ENCODE measurements at places on chromosomes 13 and 19.
A peak's percentile ranks its signal among the peaks of the same experiment; 100 is the strongest.

DNA sequence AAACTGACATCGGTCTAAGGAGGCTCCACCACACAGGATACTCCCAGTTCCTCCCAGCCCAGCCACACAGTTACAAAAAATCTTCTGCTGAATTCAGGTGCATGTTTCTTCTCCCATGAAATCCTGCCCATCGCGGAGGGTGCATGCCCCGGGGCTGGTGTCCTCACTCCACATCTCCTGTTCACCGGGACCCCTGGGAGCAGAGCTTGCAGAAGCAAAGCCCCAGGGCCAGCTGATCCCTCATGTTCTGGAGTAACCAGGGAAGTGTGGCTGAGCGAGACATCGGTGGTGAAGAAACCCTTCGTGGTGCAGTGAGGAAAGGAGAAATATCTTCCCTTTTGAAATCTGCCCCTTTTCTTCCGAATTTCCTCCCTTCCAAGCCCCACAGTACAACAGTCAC is 904 bp upstream of the SIGLEC9 start:
- no peak for DNase-seq

DNA sequence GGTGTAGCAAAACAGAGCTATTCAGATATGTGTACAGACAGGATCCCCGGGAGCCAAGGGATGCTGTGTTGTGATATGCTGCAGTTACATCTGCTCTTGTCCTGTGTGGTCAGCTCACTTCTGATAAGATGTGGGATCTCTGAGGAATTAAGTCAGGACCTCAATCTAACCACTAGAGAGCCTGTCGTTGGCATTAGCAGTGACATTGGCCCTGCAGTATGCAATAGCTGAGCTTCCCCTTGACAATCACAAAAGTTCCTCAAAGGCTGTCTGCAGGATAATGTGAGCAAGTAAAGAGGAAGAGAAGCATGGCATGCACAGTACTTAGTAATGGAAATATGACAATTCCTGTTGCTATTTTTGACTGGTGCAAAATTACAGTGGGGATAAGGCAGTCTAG is 203.4 kb upstream of the MIR17HG start:
- DNase-seq: no peak

DNA sequence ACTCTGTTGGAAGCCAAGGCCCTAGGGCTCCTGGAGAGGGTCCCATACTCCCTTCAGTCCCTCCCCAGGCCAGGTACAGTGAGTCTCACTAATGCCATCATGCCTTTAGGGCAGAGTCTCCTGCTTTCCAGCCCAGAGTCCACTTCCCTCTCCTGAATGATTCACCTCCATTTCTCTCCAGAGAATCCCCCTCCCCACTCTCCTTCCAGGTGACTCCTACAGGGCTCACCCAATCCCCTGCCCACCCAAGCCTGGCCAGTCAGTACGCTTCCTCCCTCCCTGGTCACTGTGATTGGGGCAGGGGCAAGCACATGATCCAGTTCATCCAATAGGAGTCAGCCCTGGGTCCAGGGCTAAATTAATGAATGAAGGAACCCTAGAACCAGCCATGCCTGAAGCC is 35.0 kb upstream of the PNMA8B start:
- no peak for DNase-seq

DNA sequence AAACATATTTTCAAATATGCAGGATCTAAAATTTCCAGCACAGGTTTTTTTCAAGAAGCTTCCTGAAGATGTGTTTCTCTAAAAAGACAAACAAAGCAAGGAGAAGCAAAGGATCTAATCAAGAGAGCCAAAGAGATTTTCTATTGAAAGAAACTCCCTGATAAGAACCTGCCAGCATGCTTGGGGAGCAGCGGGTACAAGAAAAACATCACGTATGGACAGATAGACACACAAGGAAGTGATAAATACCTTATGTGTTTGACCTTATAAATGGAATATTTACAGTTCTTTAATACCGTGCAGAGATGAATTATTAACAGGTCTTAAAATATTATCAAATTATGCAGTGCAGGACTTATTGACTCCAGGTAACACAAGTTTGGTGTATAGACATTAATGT is 562.1 kb downstream of the DACH1 start:
- no peak for DNase-seq

DNA sequence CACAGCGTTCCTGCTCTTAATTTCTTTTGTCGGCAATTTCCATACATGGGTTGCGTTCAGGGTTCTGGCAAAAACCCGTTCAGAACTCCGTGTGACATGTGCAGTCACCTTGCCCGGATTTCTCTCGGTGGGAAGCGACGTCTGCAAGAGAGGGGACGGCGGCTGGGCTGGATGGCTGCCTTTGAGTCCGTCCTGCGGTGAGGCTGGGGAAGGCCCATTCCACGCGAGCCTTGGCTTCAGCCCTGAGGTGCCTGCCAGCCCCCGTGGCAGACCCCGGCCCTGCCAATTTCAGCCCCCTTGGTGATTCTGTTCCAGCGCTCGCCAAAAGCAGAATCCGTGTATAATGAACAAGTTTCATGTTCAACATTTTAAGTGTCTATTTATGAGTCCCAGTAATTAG is 72.6 kb upstream of the TSHZ3 start:
- no peak for DNase-seq

GRCh38 chr19:1110809-1111640 is 7.2 kb downstream of the GPX4 start:
- no peak for DNase-seq

DNA sequence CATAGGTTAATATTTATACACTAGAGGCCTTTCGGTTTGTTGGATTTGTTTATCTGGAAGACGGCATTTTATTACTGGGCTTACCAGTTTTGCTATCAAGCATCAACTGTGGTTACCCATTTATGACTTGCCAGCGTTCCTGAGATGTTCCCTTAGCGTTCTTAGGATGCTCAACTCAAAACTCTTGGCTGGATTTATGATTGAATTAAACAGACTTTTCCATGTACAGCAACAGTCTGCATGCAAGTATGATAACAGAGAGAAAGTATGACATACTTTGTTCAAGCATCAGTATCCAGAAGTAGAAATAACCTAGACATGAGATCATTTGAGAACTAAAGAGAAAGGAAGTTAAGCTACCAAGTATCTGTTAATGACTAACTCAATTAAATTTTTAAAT is 29.9 kb upstream of the RNF113B start:
- no peak for DNase-seq

- no peak for DNase-seq
Observed at GRCh38 chr19:50826492-50827240, 3.1 kb upstream of the KLK1 start.

DNA sequence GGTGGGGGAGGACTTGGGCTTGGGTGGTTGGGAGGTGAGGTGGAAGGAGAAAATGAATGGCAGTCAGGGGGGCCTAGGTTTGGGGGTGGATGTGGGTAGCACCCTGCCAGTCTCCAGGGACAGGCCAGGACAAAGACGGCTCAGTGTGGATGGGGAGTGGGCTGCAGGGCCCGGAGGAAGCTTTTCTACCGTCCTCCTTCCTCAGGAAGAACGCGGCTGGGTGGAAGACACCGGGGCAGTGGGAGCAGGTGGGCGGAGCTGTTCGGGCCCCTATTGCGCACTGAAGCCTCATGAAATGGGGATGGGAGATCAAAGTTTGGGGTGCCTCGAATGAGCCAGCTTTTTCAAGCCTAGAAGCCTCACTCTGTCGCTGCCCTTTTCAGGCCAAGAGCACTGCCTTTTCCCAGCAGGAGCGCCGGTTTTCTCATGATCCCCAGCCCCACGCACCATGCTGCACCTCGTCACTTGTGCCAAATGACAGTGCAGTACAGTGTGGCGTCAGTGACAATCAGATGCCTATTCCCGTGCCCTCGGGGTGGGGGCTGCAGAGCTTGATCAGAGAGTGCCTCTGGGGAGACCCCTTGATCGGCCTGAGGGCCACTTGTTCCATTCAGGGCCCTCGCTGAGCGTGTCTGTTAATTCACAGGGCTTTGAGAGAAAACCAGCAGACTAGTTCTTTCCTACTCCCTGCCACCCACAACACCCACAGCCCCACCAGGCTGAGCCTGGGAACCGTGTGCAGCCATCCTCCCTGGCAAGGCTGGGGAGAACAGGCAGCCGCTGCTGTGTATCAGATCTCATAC is 1.5 kb downstream of the CALM3 start:
- peak; percentile 33 for DNase-seq

DNA sequence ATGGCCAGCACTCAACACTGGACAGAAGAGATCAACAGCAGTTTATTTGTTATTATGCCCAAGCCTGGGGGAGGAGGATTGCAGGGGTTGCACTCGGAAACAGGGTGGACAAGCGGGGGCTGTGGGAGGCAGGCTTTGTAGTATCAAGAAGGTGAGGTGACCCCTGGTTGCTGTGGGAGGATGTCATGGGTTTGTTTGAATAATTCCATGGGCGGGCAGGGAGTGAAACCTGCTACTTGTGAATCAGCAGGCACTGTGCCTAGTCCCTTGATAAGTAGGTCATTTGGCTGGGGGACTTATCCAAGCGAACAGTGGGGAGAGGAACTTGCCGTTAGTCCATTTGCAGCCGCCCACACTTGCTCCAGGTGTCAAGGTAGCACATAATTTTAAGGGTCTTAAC is 84.4 kb upstream of the KCTD15 start:
- DNase-seq: no peak

- no peak for DNase-seq
Observed at GRCh38 chr13:77386046-77386445, 59.2 kb upstream of the MYCBP2 start.

DNA sequence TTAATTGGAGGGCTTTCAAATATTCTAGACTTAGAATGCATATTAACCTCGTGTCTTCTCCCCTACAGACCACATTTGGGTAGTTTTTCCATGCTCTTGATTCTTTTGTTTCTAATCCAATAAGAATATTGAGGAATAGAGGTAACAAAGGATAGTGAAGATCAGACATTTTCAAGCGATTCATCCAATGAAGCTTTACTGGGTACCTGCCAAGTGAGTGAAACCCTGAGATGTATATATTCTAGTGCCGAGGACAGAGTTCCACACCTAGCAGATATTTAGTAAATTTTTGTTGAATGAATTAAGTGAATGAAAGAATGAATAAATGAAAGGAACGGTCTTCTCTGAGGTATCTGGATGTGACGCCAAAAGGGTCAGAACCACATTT is 442 bp upstream of the RFC3 start:
- DNase-seq: no peak

GRCh38 chr13:113968463-113969310 is 5.2 kb downstream of the C13orf46 start:
- DNase-seq: peak; percentile 7

GRCh38 chr19:8240274-8241229 is 31.4 kb downstream of the CERS4 start:
- DNase-seq: peak; percentile 72

DNA sequence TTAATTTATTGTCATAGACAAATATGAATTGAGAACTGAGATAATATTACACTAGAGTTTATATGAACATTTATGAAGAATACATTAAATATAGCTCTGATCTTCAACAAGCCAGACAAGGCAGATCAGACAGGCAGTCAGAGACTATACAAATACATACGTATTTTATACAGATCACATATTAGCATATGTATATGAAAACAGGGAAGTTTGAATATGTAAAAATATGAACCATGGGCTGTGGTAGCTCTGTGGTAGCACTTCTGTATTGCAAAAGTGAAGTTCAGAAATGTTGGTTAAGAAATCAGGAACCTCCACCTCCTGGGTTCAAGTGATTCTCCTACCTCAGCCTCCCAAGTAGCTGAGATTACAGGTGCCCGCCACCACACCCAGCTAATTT is 20.7 kb downstream of the GPR180 start:
- no peak for DNase-seq

- DNase-seq: peak; percentile 69
Observed at GRCh38 chr19:19460761-19461265, 54.5 kb downstream of the TSSK6 start.

GRCh38 chr13:70043685-70044084 is 63.9 kb upstream of the ATXN8OS start:
- DNase-seq: no peak

- no peak for DNase-seq
Observed at GRCh38 chr13:22091971-22092300, 421.1 kb downstream of the FGF9 start.

GRCh38 chr19:10379880-10380312 is 476 bp downstream of the TYK2 start:
- DNase-seq: no peak

DNA sequence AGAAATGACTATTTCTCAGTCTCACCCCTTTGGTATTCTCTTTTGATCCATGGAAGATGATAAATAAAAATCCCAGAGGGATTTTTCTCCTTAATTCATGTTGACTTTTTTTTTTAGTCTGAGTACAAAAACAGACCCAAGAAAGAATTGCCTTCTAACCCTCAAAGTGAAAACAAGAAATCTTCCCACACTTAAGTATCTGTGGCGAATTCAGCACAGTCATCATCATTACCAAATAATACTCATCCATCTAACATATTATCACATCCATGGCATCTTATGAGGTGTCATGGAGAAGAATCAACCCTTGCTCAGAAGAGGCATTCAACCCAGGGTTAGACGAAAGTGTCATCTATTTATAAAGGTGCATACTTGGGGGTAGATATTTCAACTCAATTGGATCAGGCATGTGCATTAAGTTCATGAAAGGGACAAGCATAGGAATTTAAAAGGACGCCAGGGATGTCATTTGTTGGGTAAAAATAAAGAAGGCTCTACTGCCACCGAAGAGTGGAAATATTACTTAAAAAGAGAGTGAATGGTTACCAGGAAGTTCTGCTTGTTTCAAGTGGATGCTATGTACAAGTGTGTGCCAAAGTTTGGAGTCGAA is 101.9 kb downstream of the FLT1 start:
- DNase-seq: no peak
